ENCODE measurements at places on chromosomes 1 and 21.
A peak's percentile ranks its signal among the peaks of the same experiment; 100 is the strongest.

- no peak for DNase-seq
These were observed 23.3 kb downstream of the CYP2J2 start for GRCh38 chr1:59903141-59903754.

DNA sequence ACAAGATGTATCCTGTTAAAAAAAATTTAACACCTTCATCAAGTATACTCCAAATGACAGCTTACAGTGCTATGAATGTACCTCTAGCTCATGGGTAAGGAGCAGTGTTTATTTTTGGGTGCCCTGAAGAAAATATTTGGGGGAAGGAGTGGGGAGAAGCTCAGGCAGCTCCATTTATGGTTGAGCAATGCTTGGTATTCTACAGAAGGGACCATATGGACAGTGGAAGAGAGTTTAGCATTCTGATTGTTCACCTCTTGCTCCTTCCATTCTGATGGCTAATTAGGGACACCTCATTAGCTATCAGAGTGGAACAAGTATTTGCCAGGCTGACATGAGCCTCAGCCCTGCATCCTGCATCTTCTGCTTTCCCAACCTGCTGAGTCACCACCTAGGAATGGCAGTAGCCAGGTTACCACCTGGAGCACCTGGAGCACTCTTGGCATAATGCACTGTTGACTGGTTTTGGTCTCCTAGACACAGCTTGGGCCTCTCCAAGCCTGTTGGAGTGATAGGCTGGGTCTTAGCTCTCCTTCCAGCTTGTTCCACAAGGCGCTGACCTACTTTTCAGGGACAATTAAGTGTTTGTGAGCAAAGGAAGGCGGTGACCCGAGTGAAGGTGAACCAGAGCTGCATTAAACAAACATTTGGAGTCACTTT, 62.0 kb upstream of the MACF1 start:
- DNase-seq: no peak

DNA sequence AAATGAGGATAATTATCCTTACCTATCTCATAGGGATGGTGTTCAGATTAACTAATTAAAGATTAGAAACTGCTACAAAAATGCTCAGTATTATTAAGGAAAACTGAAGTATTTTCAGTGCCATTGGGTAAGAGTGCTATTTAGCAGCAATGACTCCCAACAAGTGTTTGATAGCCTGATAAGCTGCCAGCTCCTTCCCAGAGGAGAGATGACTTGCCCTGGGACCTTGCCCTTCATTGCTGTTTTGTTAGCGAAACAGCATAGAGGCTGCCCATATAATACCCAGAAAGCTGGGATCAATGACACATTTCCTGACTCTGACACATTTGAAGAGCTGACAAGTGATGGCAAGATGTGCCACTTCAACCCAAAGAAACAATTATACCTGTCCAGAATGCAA, 592.2 kb downstream of the ADGRL2 start:
- DNase-seq: no peak

DNA sequence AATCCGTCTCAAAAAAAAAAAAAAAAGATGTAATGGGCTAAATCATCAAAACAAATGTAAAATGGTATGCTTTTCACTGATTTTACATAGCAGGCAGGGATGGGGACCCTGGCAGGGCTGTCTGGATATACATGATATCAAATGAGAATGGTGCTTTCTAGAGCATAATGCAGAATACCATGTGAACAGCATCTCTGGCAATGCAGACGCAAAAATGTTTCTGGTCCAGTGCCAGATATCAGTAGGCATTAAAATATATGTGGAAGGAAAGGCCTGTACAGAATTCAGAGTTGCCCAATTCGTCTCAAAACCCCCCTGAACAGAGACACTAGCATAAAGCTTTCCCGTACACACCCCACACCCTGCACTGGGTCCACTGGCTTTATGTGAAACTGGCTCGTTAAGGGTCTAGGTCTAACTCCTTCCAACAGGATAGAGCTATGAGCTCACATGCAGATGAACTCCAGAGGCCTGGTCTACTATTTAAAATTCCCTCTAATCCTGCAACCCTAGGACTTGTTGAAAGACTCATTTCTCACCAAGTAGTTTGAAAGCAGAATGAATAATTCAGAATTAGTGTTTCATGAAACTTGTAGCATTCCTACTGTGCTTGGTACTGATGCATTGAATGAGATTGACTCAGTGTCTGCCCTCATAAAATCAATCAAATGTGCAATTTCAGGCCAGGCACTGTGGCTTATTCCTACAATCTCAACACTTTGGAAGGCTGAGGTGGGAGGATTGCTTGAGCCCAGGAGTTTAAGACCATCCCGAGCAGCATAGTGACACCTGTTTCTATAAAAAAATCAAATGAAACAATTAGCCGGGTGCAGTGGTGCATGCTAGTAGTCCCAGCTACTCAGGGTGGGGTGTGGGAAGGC, 2.6 kb upstream of the MYSM1 start:
- DNase-seq: no peak

DNA sequence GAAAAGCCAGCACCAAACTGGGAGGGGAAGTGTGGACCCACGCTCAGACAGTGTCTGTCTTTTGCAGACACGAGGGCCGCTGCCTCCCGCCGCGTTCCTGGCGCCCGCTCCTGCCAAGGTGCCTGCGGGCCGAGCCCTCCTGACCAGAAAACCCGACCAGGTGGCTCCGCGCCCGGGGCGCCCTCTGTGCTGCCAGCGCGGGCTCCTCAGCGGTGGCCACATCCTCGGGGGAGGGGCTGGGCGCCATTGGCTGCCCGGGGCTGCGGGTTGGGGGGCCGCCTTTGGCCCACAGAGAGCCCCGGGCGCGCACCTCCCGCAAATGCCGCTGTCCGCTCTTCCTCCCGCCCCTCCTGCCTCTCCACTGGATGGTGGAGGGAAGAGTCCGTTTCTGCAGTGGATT, 22.4 kb upstream of the TRNAU1AP start:
- no peak for DNase-seq

DNA sequence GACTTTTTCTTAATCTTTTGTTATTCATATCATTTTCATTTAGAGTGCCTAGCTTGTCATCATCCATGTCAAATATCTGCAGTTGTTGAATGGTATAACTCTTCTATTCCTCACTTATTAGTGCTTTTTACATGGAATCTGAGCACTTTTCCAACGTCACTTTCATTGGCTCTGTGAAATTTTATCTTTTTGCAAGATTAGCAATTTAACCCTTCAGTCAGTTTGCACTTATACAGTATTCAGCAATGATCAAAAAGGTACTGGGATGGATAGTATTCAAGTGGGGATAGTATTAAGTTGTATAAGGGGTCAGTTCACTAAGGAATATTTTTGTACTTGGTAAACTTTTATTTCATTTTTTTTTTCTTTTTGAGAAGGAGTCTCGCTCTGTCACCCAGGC, 150.0 kb downstream of the RASAL2 start:
- no peak for DNase-seq

- no peak for DNase-seq
These were observed 86.7 kb downstream of the CCDC185 start for GRCh38 chr1:223479718-223480425.

GRCh38 chr1:222335586-222335985, 212.3 kb downstream of the HHIPL2 start:
- DNase-seq: no peak

DNA sequence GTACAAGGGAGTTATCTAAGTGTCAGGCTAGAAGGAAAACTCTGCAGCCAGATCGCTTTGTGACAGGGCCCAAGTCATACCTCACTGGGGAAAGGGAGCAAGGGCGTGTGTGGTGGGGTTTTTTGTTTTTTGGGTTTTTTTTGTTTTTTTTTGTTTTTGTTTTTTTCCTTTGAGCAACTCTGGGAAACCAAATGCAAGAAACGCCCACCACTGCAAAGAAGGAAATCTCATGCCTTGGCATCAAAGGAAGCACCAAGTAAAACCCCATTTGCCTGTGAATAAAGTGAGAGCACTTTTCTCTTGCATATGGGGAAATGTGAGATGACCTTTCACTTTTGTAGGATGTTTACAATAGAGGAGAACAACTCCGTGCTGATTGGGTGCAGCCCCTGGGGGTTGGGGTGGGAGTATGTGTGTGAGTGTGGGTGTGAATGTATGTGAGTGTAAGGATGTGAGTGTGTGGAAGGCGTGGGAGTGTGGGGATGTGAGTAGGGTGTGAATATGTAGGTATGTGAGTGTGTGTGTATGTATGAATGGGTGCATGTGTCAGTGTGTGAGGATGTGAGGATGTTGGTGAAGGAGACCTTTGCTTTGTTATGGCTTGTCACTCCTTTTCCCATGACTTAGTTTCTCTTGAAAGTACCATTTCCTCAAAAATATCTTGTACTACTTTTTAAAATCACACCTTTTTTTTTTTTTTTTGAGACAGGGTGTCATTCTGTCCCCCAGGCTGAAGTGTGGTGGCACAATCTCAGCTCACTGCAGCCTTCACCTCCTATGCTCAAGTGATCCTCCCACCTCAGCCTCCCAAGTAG, 34.6 kb downstream of the IL12RB2 start:
- no peak for DNase-seq

DNA sequence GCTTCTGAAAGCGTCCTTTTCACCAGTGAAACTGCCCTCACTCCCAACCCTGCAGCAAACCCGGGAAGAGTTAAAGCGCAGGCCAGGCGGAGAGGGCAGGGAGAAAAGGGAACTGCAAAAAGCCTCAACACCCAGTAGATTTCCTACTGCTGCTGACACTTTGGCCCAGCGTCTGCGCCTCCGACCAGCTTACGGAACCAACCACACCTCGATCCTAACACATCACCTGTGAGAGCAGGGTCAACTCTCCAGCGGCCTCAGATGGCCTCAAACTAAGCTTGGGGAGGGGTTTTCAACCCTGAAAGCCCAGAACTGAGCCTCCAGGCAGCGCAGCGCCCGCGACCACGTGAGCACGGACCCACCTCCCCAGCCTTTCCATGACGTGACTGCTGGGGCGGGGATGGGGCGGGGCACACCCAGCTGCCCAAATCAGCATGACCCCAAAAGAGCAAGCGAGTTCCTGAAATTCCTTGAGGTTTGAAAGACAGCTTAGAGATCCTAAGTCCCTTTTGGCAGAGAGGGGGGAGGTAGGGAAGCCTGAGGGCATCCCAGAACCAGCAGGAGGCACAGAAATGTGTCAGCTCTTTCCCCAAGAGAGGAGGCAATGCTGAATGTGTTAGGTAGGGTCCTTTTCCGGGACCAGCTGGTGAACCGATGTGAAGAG, 59.1 kb downstream of the ITPKB start:
- DNase-seq: peak; percentile 79

GRCh38 chr1:160664573-160665051, 17.8 kb upstream of the SLAMF1 start:
- no peak for DNase-seq

DNA sequence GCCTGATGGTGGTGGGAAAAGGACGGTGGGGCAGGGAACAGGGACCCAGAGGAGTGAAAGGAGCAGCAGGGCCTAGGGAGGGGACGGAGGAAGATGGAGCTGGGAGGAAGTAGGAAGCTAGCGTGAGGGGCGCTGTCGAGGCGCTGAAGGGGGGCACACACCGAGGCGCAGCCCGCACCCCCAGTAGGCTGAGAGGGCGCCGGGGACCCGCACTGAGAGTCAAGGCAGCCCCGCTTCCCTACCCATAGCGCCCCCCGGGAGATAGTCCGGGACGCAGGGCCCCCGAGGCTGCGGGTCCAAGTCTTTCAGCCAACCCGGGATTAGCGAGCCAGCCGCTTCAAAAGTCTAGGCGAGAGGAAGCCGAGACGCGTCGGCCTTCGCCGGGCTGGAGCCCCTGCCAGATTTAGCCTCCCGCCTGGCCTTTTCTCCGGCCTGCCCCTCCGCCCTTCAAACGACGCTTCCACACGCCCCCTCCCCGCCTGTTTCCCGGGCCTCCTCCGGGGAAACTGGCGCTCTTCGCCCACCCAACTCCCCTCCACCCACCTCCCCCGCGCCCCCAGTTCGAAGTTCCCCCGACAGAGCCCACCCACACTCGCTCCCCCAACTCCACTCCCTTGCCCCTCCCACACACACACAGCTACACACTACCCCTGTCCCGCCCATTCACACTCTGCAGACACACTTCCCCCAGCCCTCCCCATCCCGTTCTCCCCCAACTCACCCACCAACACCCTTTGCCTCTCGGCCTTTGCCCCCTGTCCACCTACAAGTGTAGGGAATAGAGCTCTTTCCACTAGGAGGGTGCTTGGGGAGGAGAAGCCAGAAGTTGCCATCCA, 7.8 kb upstream of the PROX1 start:
- DNase-seq: no peak
